ENCODE measurements at places on chromosomes 2 and 18.

DNA sequence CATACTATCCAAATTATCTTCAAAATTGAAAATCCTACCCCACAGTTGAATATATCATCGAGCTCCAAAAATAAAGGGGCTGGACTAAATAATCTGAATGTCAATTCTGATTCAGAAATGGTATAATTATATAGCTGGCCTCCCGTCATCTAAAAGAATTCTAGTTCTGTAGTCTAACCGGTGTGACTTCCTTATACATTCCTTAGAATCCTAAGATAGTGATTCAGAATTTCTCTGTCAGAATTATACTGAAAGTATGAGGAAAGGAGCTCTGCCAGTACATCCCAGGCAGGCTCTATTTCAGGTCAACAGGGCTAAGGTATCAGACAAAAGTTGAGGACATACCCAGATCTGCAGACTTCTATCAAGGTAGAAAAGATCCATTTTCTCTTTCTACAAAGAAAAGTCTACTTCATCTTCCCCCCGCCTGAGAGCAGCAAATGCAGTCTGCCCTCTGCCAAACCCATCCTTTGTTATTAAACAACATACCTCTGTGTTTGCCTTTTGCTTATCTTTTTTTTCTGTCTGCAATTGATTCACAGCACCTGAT, 128.5 kb downstream of the METTL4 start:
- no peak for DNase-seq

DNA sequence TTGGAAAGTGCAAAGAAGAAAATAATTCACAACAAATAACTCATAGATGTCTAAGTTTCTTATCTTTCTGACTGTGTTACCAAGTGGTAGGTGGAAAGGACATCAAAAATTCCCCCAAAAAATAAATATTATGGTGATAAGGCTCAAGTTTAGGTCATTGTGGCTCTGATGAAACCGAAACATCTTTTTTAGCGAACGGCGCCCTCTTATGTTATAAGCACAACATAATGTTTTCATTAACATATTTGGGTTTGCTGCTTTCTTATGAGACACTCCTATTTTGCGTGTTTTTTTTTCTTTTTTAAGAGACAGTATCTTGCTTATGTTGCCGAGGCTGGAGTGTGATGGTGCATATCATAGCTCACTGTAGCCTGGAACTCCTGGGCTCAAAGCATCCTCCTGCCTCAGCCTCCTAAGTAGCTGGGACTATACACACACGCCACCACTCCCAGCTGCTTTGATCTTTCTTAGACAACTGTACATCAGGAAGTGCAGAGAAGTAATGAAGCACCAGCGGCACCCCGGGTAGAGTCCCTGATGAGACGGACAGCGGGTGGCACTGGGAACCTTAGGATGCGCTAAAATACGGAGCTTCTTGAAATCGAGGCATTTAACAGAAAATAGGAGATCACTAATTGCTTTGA, 38.5 kb upstream of the SLC35G4 start:
- no peak for DNase-seq

GRCh38 chr18:47244086-47244485, 7.4 kb downstream of the SKOR2 start:
- DNase-seq: no peak

- no peak for DNase-seq
Observed at GRCh38 chr18:70194227-70194890, 11.1 kb downstream of the RTTN start.

DNA sequence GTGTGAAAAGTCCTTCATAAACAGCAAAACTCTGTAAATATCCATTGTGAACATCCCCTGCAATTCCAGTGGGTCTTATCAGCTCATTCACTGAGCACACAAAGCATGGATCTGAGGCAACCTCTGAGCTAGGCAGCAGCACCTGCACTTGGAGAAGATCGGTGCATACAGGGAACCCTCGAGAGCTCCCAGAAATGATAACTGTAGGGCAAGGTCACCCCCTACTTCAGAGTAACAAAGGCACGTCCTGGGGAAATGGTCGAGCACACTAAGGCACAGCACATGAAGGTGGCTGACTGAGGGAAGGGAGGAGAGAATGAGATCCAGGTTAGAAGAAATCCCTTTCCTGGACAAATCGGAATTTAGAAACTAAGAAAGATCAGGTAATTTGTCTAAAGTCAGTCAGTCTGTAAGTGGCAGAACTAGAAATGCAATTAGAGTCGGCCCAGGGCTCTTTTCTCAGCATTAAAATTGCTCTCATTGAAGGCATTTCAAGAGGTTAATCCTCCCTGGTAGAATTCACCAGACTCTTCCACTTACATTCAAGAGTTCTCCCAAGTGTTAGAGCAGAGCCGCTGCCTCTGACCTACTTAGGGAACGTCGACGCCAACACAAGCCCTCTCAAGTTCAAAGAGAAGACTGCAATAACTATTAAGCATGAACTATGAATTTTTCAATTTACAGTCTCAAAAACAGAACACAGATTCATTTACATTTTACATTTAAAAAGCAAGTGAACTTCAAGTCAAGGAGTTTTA, 45.9 kb downstream of the PXDN start:
- peak; percentile 14 for DNase-seq

DNA sequence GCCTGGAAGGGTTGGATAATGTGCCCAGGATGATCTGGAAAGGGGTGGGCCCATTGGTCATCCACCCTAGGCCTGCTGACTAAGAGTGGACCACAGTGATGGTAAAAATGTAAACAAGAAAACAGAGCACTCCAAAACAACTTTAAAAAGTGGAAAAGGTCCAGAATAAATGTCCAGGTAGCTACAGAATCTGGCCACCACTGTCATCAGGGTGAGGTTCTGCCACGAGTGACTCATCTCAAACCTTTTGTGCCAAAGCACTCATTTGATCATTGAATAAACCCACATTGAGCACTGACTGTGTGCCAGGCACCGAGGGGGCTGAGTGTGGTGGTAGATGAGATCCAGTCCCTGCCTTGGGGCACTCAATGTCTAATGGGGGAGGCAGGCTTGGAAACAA, 64.9 kb downstream of the EMX1 start:
- no peak for DNase-seq

DNA sequence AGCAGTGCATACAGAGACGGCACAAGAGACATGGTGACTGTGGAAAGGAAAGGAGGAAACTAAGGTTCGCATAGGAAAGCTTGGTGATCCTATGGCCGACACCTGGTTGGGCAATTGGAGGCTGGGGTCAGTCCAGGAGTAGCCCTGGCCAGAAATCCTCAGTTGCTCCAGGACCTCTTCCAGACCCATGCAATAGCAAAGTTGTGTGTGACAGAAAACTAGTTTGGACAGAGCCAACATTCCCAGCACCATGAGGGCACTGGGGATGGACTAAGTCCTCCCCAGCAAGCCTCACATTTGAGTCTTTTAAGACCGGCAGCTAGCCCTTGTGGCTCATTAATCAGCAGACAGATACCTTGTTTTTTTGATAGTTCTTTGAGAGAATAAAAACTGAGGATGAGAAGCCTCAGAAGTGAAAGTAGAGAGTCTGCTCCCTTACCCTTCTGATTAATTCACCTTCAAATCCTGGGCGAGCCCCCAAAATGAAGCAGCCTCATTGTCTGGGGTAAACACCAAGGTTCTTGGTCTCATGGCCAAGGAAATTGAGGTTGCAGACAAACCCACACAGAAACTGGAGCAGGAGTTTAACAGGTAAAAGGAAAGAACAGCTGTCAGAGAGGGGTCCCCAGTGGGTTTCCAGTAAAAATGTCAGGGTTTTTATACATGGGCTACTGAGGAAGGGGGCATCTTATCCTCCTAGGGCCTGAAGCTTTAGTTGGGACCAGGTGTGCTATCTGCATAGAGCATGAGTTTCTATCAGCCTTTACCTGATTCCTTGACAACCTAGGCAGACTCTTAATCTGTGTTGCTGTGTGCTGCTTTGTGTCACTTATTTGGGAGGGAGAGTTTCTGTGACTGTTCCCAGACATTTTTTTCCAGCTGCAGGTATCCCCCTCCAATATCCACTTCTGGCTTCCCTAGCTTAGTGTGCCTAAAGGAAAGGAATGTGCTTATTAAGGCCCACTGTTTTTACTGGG, 39.1 kb downstream of the STK17B start:
- DNase-seq: no peak

- no peak for DNase-seq
Observed at GRCh38 chr2:38933653-38934052, 44.0 kb downstream of the ARHGEF33 start.

- no peak for DNase-seq
Observed at GRCh38 chr2:176148751-176149421, 2.5 kb upstream of the HOXD4 start.

- DNase-seq: peak; percentile 12
Observed at GRCh38 chr2:222305516-222306392, 7.0 kb upstream of the PAX3 start.

- no peak for DNase-seq
Observed at GRCh38 chr2:50754514-50754913, 277.4 kb downstream of the NRXN1 start.

GRCh38 chr18:59898093-59898492, 1.7 kb upstream of the PMAIP1 start:
- DNase-seq: no peak

- DNase-seq: peak; percentile 56
Observed at GRCh38 chr2:236177967-236178889, 10.0 kb upstream of the GBX2 start.

GRCh38 chr2:117958186-117958585, 55.7 kb downstream of the CCDC93 start:
- no peak for DNase-seq

DNA sequence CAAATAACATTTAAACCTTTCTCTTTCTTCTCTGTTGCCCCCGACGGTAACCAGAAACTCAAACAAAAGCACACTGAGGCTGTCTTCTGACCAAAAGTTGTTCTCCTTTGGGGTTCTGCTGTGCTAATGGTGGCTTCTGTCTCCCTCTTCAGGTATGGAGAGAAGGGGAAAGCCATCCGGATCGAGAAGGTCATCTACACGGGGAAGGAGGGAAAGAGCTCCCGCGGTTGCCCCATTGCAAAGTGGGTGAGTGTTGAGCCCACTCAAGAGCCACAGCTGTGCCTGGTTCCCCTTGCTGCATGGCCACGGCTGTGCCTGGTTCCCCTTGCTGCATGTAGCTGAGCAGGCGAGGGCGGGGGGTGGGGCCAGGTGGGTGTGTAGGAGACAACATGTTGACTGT, 67.4 kb downstream of the BOLA3 start:
- DNase-seq: no peak

GRCh38 chr2:186780701-186781316, 68.2 kb downstream of the ZSWIM2 start:
- no peak for DNase-seq

GRCh38 chr2:95121093-95121406, 558 bp downstream of the MRPS5 start:
- no peak for DNase-seq

DNA sequence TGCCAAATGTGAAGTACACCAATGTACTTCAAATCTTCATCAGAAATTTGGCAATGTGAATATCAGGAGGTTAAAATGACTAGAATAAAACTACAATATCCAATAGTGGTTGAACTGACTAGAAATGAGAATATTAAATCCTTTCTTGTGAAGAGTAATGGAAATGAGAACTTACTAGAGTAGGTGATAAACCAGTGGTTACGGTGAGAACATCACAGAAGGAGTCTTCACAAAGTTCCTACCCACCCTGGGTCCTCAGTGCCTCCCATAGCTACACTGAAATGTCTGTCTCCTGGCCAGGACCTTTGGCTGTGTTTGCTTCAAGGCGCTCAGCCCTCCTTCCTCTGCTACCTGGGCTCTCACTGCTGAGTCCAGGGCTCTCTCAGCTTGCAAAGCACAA, 289.7 kb downstream of the STK39 start:
- DNase-seq: no peak

DNA sequence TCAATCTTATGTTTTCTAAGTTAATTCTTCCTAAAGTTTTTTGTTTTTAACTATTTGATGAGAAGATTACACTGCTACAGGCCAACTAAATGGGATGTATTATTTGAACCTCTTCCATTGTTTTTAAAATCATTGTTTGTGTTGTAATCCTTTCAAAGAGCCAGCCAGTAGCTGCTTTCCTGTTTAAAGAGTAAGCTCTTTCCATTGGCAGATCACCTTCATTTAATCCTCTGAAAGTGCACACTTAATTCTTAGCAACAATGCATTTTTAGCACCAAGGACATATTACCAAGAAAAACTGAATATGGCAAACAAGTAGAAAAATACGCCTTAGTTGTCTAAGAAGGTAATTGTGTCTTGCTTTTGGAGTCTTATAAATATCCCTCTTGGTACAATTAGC, 54.0 kb downstream of the MEIS1 start:
- DNase-seq: no peak

GRCh38 chr2:15798701-15799431, 141.5 kb upstream of the MYCN start:
- DNase-seq: no peak

- DNase-seq: no peak
Observed at GRCh38 chr2:19111354-19111753, 247.1 kb downstream of the OSR1 start.

DNA sequence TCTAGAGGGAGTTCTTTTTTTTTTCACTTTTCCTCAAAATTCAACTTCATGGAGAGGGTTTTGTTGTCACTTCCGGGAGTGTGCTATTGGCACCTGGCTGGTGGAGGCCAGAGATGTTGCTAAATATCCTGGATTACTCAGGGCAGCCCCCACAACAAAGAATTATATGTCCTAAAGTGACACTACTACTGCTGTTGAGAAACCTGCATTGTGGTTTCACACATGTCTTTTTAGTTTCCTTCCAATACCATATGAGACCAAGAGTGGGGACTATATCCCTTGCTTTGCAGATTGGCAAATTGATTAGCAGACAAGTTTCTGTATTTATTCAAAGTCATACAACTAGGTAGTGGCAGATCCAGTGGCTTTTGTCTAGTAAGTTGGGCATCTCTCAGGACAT, 826.8 kb downstream of the TRIB2 start:
- no peak for DNase-seq

GRCh38 chr2:218984239-218985020, 554 bp downstream of the FEV start:
- no peak for DNase-seq

DNA sequence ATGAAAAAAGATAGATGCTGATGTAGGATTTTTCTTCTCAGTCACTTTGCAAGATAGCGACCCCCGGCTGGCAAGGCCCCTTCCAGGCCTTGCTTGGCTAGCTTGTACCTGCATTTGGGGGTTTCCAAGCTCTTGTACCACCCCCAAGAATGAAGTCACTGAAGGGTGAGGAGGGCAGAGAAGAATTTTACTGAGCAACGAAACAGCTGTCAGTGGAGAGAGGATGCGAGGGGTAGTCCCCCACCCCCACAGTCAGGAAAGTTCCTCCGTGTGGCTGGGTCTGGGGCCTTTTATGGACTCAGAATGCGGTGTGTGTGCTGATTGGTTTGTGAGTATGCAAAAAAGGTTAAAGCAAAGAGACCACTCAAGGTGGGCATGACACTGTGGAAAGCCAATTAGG, 382.0 kb downstream of the GPD2 start:
- DNase-seq: no peak

Data from midbrain (tissue), 1 donor.